ENCODE measurements at places on chromosomes 4 and X. TPM values are rescaled to one million over a fixed set of nuclear protein-coding genes. Genes with fewer than 3 reads are reported as not detected.

The TEX13D gene
- not detected for total RNA-seq

The ZDHHC15 gene
- under 0.01 TPM for total RNA-seq

The MAGED4 gene
- total RNA-seq = 34.5 TPM

The TSPAN6 gene
- 44.5 TPM for total RNA-seq

The NSG1 gene
- 0.86 TPM for total RNA-seq

The AKAP14 gene
- not detected for total RNA-seq

The HSFX4 gene
- not detected for total RNA-seq

The TIGD4 gene
- under 0.01 TPM for total RNA-seq

The RHOXF1 gene
- total RNA-seq = not detected

The HSD17B13 gene
- total RNA-seq = not detected

- no peak for DNase-seq
Observed at GRCh38 chr4:151267104-151267503, 9.9 kb upstream of the PRSS48 start.

- DNase-seq = no peak
Observed at GRCh38 chrX:66233209-66233608, 69.2 kb downstream of the HEPH start.

DNA sequence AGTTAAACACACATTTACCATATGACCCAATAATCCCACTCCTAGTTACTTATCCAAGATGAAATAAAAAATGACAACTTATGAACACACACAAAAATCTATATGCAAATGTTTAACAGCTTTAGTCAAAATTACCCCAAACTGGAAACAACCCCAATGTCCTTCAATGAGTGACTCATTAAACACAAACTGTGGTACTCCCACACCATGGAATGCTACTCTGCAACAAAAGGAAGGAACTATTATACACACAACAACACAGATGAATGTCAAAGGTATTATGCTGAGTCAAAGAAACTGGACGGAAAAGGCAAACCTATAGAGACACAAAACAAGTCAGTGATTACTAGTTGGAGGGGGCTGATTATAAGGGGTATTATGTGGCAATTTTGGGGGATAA is 40.5 kb downstream of the MED14 start:
- no peak for DNase-seq

- no peak for DNase-seq
Observed at GRCh38 chr4:38647101-38647819, 16.7 kb upstream of the KLF3 start.

- DNase-seq = no peak
Observed at GRCh38 chr4:95249426-95250021, 299.2 kb downstream of the UNC5C start.

DNA sequence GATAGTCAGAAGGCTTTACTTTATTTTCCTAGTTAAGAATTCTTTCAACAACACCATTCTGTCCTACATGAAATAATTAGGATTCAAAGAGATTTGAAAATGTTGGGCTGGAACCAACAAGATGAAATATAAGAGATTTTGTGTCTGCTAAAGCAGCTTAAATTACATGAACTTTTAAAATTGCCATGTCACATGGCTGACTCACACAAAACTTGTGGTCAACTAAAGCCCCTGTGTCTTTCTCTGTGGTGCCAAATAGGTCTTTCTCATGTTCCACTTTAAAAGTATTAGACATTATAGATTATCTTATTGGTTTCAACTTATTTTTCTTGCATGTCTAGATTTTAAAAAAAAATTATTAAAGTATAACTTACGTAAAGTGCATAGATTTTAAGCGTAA is 60.8 kb upstream of the FHL1 start:
- DNase-seq = no peak

DNA sequence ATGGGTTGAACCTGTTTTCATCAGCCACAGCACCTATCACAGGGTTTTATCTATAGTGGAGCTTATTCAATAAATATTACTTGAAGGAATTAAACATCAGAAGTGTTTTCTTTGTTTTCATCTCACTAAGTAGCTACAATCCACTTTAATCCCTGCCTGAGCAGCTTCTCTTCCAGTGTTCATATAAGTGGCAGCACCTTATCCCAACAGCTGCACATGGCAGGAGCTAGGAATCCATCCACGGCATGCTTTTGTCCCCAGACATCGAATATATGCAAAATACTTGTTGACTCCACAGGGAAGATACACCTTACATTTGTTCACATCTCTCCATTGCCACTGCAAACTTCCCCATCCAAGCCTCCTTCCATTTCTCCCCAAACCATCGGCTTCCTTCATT is 549.8 kb upstream of the FAM241A start:
- no peak for DNase-seq

DNA sequence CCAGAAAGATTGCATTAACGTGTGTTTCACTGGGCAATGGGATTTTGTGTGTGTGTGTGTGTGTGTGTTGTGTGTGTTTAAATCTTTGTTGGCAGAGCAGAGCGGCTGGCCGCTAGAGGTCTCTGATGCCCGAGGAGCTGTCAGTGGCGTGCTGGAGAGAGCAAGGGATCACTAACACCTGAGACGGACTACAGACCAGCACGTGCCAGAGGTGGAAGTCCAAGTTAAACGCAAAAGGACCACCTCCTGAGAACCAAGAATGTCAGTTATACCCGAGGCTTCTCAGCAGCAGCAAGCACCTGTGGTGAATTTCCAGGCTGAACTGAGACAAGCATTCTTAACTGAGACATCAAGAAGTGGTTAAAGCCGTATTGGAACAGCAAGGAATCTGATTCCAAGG is 9.0 kb upstream of the SLC25A14 start:
- DNase-seq = peak; percentile 33

DNA sequence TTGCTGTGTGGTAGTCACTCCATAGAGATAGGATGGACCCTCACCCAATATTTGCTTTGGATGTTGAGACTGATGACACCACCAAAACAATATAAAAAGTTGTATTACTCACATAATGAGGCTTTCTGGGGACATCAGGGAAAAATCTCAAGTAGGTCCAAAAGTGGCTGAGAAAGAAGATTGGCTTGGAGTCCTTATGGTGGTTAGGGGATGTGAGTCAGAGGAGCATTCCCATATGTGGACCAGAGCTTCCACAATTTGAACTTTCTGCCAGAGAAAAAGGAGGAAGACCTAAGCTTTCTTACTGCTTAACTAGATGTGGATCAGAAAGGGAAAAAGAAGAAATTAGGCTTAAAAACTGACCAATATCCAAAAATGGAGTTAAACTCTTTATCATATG is 460.5 kb downstream of the SH3BGRL start:
- DNase-seq = no peak

- DNase-seq = no peak
Observed at GRCh38 chrX:124209792-124210576, 122.5 kb upstream of the TEX13D start.

DNA sequence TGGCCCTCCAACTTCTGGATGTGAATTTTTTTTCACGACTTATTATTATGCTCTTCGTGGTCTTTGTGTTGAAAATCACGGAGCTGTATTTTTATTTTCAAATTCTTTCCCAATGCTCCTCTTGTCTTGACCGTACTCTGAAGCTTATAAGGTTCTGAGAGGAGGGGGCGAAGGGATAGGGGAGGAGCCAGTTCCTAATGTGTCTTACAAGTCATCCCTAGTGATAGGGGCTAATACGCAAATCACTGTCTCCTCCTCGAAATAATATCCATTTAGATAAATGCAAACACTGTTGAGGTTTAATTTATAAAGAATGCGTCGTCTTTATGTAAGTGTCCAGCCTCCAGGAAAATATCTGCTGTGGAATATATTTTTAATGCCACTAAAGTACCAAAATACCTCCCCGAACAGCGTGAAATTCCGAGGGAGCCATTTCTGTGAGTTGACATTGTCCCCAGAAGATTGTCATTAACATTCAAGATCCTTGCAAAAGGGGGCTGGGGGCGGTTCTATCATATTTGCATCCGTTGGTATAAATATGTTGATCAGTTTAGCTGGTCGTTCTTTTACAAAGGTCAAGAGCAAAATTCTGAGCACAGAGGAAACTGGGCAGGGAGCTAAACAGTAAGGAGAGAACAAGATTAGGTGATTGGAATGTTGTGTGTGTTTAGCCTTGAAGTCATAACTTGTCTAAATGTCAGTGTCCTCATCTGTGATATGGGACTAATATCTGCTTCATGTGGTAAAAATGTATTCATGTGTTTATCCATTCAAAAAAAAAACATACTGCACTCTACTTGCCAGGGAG is 3.7 kb upstream of the FAT1 start:
- no peak for DNase-seq

GRCh38 chr4:158991534-158992155 is 111.2 kb upstream of the RAPGEF2 start:
- DNase-seq = no peak

GRCh38 chr4:38621028-38621684 is 42.8 kb upstream of the KLF3 start:
- peak; percentile 97 for DNase-seq

DNA sequence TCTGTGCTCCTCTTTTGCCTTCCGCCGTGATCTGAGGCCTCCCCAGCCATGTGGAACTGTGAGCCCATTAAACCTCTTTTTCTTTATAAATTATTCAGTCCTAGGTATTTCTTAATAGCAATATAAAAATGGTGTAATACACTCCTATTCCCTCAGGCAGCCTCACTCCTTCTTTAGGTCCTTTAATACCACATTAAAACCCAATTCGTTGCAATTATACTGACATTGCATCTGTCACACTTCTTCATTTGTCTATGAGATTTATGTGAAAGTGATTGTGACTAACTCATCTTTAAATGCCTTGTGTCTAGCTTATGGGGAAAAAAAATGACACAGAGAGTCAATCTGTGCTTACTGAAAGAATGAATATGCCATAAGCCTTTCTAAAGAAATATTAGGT is 1035.2 kb upstream of the SLIT2 start:
- no peak for DNase-seq

DNA sequence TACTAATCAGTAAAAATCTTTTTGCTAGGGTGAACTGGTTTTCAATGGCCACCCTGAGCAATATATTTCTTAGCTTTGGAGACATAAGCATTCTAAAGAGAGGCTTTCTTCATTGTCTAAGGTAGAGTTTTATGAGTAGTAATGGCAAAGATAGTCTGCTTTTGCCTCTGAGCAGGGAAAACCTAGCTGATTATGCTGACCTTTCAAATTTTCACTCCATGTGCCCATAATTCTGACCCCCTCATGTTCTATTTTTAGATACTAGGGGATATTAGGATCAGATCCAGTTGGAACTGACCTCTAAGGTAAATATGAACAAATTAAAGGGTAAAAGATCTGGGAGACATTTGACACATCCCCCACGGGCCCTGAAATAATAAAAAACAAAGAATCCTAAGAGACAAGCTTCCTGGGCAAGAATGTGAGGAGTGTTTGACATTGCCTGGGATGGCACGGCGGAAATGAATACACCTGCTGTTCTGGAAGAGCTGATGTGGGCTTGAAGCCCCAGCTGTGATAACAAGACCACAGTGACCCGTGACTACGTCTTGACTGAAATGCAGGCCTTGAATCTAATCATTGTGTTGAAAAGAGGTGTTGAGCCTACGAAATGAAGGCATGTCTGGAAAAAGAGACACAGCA is 392.1 kb upstream of the FRG1 start:
- DNase-seq = no peak

- no peak for DNase-seq
Observed at GRCh38 chr4:186105647-186106321, 1.3 kb downstream of the FAM149A start.
